ENCODE measurements at places on chromosomes 13 and 19. TPM values are rescaled to one million over a fixed set of nuclear protein-coding genes. Genes with fewer than 3 reads are reported as not detected.

DNA sequence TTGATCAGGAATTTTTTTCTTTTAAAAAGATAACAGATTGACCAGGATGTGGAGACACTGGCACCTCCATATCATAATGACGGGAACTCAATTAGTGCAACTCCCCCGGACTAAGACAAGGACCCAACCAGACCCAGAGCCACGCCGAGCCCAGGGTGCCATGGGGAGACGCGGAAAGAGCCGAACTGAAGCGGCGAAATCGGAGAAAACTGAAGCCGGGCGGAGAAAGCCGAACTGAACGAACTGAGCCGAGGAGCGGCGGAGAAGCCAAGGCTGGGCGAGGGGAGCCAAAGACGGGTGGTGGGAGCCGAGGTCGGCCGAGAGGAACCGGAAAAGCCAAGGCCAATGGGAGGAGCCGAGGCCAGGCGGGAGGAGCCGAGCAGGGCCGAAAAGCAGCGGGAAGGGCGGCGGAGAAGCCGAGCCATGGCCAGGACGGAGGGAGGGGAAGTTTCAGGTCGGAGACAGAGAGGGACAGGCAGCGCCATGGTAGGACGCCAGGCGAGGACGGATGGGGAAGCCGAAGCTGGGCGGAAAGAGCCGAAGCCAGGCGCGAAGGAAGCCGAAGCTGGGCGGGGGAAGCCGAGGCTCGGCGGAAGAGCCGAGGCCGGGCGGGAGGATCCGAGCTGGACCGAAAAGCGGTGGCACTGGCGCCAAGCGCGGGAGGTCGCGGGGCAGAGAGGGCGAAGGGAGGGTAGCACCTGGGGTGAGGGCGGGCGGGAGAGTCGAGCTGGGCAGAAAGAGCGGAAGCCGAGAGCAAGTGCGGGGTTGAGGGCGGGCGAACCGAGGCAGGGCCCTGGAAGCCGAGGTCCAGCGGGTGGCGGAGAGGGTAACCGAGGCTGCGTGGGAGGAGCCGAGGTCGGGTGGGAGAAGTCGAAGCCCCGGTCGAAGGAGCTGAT is 29.4 kb downstream of the ZNF557 start:
- peak; percentile 97 for DNase-seq

The SWSAP1 gene
- polyA plus RNA-seq: 3.9 TPM

GRCh38 chr13:44416301-44416700 is 42.7 kb downstream of the SERP2 start:
- DNase-seq: no peak

The BCL2L12 gene
- 42.7 TPM for polyA plus RNA-seq

The FSD1 gene
- polyA plus RNA-seq: not detected

GRCh38 chr13:83423861-83424260 is 458.4 kb downstream of the SLITRK1 start:
- DNase-seq: no peak

- no peak for DNase-seq
Measured at GRCh38 chr13:85332615-85333014, 466.6 kb downstream of the SLITRK6 start.

- peak; percentile 79 for DNase-seq
Measured at GRCh38 chr19:18156841-18157464, 4.0 kb downstream of the PIK3R2 start.

The PLIN5 gene
- 22.8 TPM for polyA plus RNA-seq

- no peak for DNase-seq
Measured at GRCh38 chr13:68550330-68550729, 1320.2 kb upstream of the PCDH9 start.

DNA sequence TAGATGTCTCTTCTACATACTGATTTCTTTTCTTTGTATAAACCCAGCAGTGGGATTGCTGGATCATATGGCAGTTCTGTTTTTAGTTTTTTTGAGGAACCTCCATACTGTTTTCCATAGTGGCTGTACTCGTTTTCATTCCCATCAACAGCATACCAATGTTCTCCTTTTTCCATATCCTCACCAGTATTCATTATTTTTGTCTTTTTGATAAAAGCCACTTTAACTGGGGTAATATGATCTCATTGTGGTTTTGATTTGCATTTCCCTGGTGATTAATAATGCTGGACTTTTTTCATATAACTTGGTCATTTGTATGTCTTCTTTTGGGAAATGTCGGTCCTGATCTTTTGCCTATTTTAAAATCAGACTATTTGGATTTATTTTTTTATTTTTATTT is 108.5 kb downstream of the PAN3 start:
- no peak for DNase-seq

DNA sequence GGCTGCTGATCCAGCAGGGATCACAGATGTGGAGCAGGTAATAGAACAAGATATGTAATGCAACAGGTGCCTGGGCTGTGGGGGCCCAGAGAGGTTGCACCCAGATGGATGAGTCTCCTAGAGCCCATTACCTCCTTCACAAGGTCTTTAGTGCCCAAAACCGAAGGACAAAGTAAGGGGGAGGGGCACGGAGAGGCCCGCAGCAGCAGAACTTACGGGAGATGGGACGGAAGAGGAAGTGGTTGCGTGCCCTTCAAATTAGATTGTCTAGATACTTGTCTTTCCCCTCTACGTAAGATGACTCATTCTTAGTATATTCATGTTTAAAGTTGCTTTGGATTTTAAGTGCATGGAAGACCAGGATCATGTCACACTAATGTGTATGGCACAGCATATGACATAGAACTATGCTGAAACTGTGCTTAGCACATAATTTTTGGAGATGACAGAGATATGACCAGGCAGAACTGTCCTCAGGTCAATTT is 5.7 kb upstream of the MRPS31 start:
- DNase-seq: no peak

DNA sequence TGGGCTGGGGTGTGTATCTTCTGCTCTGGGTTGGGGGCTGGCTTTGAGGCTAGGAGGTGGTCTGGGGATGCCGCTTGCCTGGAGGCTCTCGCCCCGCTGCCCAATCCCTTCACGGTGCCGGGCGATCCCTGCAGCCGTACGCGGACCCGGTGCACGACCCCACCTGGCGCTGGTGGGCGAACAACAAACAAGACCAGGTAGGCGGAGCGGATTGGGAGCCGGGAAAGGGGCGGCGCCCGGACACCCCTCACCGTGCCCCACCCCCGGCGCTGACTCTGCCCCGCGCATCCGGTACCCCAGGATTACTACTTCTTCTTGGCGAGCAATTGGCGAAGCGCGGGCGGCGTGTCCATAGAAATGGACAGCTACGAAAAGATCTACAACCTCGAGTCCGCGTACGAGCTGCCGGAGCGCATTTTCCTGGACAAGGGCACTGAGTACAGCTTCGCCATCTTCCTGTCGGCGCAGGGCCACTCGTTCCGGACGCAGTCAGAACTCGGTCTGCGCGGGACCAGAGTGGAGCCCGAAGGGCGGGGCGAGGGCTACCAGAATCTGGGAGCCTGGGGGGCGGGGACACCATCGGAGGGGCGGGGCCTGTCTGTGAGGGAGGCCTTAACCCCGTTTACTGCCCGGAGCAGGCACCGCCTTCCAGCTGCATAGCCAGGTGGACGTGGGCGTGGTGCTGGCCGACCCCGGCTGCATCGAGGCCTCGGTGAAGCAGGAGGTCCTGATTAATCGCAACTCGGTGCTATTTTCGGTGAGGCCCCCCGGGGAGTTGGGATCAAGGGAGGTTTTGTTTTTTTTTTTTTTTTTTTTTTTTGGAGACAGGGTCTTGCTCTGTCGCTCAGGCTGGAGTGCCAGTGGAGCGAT is 12.1 kb upstream of the PSMD8 start:
- DNase-seq: peak; percentile 87

The ZNF549 gene
- polyA plus RNA-seq: 1.4 TPM

DNA sequence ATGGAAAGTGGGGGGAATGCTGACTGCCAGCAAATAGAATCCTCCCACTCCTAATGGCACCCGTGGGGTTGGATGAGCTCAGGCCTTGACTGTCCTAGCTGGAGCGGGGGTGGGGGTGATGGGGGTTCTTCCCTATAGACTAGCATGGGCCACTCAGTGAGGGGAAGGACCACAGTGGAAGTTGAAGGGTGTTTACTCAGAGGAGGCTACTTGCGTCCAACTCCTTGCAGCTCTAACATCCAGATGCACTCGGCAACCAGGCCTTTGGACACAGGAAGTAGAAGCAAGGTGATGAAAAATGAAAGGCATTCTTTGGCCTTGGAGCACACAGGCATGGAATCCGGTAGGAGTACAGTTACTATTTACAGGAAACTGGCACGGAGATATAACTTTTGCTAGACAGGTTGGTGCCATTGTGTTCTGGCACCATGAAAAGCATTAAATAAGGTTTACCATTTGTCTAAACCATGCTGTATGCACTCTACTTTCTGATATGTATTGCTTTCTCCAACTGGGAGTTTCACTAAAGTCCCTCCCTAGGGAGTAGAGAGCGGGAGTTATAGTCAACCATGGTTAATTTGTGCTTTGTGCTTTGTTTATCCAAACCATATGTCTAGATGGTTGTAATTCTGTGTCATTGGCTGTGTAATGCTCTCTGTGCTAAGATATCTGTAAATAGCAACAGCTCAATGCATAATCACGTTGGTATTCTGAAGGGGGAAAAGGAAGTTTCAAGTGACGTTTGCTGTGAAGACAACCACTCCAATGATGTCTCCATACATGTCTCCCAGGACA is 125.3 kb downstream of the TSHZ3 start:
- no peak for DNase-seq

GRCh38 chr19:12838182-12838885 is at the start of gene MAST1:
Gene MAST1, plus strand, starts transcription at chr19:12838515. Its CDS starts 58 bp downstream, at chr19:12838573.
- DNase-seq: peak; percentile 51

The FGF14 gene
- polyA plus RNA-seq: not detected

The LIM2 gene
- not detected for polyA plus RNA-seq

GRCh38 chr13:111382411-111382810 is 62.0 kb downstream of the TEX29 start:
- no peak for DNase-seq

DNA sequence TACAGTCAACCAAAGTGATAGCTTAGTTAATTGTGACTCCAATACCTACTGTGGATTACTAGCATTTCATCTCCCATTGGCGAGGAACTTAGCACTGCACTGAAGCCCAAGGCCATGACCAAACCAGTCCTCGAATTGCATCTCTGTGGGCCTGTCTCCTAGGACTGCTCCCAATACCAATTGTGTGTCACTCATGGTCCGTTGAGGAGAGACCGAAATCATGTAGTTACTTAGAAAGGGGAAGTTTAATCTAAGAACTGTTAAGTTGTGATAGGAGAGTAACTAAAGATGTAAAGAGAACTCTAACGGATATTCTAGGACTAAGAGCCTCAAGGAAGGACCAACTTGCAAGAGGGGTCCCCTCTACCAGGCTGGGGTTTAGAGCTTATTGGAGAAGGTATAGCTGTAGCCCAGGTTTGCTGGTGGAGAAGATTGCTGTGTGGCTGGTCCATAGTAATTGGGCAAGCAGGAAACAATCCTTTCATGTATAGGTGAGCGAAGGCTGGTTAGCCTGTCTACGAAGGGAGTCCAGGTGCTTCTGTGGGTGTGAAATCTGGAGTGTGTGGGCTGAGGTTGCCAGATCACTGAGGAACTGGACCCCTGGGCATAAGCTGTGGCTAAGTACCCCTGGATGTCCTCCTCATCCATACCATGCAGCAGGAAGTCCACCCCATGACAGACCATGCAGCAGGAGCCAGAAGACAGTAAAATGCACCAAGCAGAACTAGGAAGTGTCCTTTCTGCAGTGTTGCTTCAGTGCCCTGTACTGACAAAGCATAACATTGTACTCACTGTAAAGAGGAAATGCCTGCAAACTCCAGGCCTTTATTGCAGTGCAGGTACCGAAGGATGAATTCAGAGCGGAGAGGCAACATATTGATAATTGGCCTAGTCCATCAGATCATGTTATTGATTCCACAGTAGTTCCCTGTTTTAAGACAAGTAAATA is 30.8 kb downstream of the DNAJC3 start:
- DNase-seq: no peak

- DNase-seq: no peak
Measured at GRCh38 chr13:49399801-49400472, 43.9 kb downstream of the CAB39L start.

DNA sequence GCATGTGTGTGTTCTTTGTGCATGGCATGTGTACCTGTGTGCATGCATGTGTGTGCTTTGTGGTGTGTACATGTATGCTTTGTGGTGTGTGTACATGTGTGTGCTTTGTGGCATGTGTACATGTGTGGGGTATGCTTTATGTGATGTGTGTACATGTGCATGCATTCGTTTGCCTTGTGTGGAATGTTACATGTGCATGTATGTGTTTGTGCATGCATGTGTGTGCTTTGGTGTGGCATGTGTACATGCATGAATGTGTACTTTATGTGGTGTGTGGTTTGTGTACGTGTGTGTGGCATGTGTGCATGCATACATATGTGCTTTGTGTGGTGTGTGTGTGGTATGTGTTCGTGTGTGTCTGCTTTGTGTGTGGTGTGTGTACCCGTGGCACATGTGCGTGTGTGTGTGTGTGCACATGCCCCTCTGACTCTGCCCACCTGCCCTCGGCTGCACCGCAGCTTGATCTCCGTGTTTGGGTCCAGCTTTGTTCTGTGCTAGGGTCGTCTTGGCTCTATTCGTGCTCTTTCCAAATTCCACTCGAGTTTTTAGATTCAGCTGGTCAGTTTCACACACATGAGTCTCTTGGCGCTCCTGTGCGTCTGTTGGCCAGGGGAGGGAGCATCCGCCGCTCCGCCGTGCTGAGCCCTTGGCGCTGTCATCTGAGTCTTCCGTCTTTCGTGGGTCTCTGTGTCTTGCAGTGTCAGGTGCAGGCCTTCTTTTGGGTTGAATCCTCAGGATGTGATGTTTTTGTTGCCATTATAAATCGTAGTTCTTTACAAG is 46.5 kb upstream of the TFDP1 start:
- no peak for DNase-seq

The ZNF737 gene
- 4.4 TPM for polyA plus RNA-seq

DNA sequence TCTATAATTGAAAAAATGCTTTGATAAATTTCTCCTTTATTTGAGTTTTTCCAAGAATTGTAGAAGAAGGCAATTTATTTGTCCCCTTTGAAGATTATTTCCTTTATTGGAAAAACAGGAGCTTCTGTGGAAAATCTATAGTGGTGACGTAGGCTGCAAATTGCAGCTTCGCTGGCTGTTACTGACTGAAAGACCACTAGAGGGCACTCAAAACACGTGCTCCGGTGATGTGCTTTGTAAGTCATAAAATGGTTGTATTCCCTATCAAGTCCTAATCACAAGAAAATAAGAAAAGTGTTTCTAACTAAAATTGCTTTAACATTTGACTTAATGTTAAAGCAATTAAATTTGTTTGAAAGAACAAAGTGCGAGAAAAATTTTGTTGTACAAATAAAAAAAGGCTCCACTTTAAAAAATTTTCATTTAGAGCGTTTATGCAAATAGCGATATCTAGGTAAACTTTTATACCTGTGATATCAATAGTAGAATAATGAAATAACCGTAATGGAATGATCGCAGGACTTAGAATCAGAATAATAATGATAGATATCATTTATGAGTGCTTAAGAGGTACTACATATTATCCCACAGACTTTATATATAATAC is 638.2 kb upstream of the SPRY2 start:
- no peak for DNase-seq

The FFAR3 gene
- polyA plus RNA-seq: 0.04 TPM
